ENCODE measurements at places on chromosomes 5 and 9. TPM values are rescaled to one million over a fixed set of nuclear protein-coding genes. Genes with fewer than 3 reads are reported as not detected.

The SLC36A3 gene
- total RNA-seq, result not detected

The DIPK1B gene
- total RNA-seq, result 18.1 TPM

The ABCA2 gene
- total RNA-seq, result 44.4 TPM

The CEP72 gene
- total RNA-seq, result 7.5 TPM

The LOX gene
- total RNA-seq, result 63.2 TPM

The IRX1 gene
- 5.6 TPM for total RNA-seq

The BRD3OS gene
- 37.9 TPM for total RNA-seq

The ACER2 gene
- 1.6 TPM for total RNA-seq

The TYRP1 gene
- not detected for total RNA-seq

The C9 gene
- total RNA-seq, result not detected

The BAAT gene
- 0.13 TPM for total RNA-seq

The MARCOL gene
- total RNA-seq, result not detected

The COL23A1 gene
- total RNA-seq, result not detected

All from mesangial cell (primary cell).